ENCODE measurements at places on chromosomes 1 and 21.

DNA sequence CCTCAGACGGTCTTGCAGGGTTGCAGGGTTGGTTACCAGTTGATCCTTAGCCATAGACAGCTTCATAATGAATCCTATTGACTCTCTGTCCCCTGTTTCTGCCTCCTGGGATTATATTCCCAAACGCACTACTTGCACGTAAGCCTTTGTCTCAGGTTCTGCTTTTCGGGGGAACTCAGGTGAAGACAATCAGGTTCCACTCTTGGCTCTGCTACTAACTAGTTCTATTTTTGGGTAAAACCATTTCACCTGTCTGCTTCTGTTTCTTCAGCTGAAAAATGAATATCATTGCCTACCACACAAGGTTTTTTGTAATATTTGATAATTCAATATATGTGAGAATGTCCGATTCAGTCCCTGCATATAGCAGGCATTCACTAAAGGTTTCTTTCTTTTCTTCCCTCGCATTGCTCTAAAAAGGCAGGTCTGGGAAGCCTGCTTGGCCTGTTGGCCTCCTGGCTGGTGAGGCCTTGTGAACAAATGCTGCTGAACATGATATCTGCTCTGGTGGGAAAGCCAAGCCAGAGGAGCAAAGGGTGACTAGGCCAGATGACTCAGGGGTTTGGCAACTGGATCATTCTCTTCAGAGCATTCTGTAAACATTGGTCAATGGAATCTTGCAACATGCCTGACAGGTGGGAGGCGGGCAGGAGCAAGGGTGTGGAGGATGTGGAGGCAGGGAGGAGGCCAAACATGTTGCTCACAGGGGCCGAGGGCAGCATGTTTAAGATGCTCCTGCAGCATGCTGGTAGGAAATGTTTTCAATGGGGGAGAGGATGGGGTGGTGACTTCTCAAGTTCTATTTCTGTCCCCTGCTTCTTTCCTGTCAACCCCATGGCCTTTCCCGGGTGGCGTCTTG lies 23.8 kb downstream of the IER5 start:
- peak; percentile 94 for DNase-seq

- no peak for DNase-seq
These were observed 2.1 kb downstream of the KCNN3 start for GRCh38 chr1:154867841-154868605.

GRCh38 chr1:26787381-26787705 lies 407 bp upstream of the PIGV start:
- DNase-seq, result peak; percentile 38

DNA sequence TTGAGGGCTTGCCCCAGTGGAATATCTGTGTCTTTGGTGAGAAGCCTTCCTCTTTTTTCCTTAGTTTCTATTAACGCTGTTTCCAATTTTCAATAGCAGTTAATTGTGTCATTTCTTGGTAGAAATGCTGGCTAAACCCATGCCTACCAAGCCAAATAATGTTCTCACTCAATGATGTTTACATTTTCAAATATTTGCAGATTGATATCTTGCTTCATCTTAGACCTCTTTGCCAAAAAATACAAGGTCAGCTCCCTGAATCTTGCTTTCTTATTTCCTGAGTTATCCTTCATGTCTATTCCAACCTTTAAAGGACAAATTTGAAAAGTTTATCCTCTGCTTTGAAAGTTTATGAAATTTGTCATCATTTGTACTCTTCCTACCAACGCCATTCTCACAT lies 5.1 kb downstream of the KCNJ15 start:
- peak; percentile 37 for DNase-seq

GRCh38 chr1:118786454-118787155 lies 201.5 kb downstream of the TBX15 start:
- no peak for DNase-seq

GRCh38 chr1:116067566-116067890 lies 43.7 kb upstream of the MAB21L3 start:
- DNase-seq, result peak; percentile 97

DNA sequence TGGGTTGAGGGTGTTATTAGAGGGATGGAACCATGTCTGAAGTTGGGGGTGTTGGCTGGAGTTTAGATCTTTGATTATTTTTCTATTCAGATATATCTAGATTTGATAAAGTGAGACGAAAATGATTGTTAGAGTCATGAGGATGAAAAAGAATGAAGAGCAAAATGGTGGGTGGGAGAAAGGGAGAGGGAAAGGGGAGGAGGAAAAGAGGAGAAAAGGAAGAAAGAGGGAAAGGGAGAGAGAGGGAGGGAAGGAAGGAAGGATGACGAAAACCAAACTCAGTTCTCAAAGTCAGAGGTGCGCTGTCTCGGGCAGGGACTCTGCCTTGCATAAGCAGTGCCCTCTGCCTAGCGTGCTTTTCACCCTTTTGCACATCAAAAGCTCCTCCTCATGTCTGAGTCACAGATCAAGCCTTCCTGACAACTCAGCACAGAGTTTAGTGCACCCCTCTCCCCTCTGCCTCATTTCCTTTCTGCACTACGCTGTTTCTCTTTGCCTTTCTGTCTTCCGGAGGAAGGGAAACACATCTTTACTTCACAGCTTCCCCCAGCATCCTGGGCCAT lies 225.8 kb upstream of the PROX1 start:
- DNase-seq, result peak; percentile 18

DNA sequence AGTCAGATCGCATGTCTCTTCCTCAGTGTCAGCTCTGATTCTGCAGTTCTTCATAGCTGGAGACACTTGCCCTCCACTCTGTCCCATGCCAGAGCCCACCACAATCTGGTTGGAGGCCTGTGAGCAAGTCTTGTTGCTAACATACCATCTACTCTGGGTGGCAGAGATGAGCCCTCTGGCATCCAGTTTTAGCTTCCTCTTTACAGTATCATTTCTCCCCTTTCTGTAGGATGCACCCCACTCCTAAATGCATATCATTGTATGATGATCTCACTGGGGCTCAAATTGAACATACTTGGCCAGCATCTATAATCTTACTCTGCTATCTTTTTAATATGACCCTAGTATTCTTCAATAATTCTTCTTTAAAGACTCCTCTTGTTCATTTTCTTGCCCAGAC lies 16.9 kb downstream of the PCNX2 start:
- no peak for DNase-seq

- no peak for DNase-seq
These were observed 421.8 kb upstream of the PLXNA2 start for GRCh38 chr1:208665936-208666335.

GRCh38 chr1:154431586-154432373 lies 26.6 kb downstream of the IL6R start:
- DNase-seq, result peak; percentile 92

GRCh38 chr1:3336641-3337630 lies 117.5 kb upstream of the ARHGEF16 start:
- no peak for DNase-seq

DNA sequence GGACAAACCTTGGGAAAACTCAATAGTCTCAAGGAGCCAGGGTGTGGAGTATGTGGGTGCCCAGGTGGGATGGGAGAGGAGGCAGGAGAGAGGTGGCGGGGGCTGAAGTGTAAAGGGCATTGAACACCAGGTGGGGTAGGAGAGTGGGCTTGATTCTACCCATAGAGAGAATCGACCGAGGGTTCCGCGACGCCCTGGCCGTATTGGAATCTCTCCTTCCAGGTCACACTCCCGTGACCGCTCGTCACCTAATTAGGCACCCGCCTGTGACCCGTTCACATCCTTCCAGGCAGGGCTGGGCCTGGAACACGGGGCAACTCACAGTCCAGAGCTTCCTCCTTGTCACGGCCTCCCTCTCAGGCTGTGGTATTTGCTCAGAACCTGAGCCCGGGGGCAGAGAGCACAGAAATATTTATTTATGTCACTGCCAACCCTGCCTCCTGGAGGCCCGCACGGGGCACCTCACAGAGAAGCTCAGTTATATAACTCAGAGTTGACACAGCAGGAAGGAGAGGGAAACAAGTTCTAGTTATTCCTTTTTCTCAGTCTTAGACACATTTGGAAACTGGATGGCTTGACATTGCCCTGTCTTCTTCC lies 12.0 kb downstream of the NCMAP start:
- no peak for DNase-seq

- DNase-seq, result peak; percentile 83
These were observed 22.9 kb downstream of the UMODL1 start for GRCh38 chr21:42093991-42094421.

DNA sequence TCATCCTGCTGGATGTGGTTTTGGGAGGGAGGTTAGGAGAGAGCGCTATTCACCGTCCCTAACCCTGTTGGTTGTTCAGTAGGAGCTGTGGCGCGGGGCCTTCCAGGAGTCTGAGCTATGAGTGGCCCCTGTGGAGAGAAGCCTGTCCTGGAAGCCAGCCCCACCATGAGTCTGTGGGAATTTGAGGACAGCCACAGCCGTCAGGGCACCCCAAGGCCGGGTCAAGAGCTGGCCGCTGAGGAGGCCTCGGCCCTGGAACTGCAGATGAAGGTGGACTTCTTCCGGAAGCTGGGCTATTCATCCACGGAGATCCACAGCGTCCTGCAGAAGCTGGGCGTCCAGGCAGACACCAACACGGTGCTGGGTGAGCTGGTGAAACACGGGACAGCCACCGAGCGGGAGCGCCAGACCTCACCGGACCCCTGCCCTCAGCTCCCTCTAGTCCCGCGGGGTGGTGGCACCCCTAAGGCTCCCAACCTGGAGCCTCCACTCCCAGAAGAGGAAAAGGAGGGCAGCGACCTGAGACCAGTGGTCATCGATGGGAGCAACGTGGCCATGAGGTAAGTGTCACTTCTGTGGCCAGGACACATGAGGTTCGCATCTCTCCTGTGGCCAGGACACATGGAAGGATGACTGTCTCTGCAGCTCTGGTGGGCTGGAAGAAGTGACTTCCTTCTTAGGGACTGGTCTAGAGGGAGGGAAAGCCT lies 1.2 kb downstream of the ZC3H12A start:
- no peak for DNase-seq

DNA sequence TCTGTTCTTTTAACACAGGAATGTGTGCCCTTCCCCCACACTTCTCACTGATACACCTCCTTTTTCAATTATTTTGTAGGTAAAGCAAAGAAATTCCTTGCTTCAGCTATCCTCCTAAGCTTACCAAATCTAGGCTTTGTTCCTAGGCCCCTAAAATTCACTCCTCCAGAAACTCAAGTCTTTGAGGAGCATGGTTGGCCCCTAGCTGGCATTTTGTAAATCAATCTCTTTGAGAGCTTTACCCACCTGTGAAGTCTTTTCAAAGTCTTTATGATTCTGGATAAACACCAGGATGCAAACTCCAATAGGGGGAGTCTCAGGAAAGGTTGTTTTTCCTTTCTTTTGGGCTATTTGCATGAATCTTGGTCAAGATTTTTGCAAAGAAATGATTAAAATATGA lies 82.9 kb upstream of the ZNF644 start:
- DNase-seq, result no peak

GRCh38 chr1:6891781-6892579 lies 106.7 kb downstream of the CAMTA1 start:
- DNase-seq, result no peak

DNA sequence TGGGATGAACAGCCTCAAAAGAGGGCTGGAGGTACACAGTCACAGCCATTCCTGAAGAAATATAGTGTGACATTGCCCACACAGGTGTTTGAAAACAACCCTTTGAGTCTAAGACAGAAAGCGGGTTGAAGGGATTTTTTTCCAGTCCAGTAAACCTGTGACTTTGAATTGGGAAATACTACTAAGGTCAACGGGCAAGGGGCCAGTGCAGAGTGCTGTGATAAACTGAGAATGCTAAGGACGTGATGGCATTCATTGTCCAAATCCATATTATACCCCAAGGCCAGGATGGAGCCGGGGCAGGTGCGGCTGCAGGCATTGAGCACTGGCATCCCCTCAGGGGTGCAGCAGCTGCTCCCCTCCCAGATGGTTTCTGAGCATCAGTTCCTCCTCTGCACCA lies 36.6 kb downstream of the KIAA0040 start:
- DNase-seq, result no peak

GRCh38 chr1:160133990-160134770 lies 17.2 kb upstream of the ATP1A4 start:
- DNase-seq, result no peak

DNA sequence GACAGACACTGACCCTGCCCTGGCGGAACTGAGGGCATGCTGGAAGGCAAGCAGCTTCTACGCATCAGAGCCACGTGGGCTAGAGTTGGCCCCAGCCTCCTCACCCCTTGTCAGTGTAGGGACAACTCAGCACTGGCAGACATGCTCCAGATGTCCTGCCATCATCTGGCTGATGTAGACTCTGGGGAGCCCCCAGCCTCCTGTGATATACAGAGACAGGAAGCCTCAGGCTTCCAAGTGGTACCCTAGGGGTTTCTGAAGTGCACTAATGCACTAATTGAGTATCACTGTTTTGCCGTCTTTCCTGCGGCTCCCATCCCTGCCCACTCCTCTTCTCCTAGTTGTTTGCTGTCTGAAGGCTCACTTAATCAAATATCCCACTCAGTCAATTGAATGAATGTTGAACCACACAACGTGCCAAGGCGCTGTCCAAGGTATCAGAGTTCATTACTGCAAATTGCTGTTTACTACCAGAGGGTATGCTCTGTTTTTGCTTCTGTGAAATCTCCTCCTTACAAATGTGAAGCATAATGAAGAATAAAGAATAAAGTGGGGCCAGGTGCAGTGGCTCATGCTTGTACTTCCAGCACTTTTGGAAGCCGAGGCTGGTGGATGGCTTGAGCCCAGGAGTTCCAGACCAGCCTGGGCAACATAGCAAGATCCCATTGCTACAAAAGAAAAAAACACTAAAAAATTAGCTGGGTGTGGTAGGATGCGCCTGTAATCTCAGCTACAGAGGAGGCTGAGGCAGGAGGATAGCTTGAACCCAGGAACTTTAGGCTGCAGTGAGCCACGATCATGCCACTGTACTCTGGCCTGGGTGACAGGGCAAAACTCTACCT lies 76.4 kb upstream of the ZBTB18 start:
- DNase-seq, result peak; percentile 46

DNA sequence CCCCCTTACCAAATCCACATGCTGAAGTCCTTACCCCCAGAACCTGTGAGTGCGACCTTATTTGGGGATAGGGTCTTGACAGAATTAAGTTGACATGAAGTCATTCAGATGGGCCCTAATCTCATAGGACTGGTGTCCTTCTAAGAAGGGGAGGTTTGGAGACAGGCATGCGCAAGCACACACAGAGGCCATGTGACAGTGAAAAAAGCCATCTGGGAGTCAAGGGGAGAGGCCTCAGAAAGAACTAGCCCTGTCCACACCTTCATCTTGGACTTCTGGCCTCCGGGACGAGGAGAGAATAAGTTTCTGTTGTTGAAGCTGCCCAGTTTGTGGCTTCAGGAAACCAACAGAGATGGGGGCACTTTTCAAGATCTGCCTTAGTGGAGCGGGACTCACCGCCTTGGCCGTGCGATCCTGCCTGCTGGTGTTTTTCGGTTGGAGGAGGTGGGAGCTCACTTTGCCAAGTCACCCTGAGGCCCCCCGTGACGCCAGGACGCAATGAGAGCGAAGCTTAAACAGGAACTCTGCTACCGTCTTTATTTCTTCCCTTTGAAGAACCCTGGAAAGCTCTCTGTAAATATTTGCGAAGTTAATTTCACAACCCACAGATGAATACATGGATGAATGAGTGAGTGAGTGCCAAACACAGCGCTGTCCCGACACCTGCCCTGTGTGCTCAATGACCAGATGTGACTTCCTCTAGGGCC lies 42.5 kb upstream of the C1orf174 start:
- no peak for DNase-seq

All from fibroblast of upper back skin (primary cell).